Activated B cell treated with CpG ODN at 0.5 μM for 24 hours (primary cell): ENCODE measurements at places on chromosomes 2 and 18.

DNA sequence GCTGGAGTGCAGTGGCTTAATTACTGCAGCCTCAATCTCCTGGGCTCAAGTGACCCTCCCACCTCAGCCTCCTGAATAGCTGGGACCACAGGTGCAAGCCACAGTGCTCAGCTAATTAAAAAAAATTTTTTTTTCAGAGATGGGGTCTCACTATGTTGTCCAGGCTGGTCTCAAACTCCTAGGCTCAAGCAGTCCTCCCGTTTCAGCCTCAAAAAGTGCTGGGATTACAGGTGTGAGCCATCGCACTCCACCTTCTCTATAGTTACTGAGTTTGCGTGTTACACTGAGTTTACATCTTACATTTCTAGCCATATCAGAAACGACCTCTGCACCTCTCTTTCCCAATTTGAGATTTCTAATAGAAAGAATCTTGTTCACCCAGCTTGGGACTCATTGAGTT, 53.6 kb upstream of the EML4 start:
- no peak for DNase-seq

DNA sequence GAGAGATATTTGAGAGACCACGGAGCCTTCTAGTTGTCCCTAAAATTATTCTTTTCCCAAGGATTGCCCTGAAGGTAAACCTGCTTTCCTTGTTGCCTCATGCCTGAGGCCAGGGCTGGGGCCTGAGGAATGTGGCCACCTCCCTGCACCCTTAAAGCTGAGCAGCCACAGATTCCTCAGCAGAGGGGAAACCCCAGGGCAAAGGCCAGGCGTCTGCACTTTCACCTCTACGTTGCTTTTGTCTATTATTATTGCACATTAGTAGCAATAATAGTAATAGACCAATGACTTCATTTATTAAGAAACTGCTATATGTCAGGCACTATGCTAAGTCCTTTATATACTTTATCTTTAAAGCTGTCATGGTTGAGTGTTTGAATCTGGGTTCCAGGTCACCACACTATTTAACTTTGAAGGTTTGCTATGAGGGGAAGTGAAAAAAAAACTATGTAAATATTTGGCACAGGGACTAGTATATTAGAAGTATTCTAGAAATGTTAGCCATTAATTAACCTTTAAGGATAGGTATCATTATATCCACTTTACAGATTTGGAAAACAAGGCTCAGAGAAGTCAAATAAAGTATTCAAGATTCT, 104.2 kb downstream of the LRRC30 start:
- no peak for DNase-seq

DNA sequence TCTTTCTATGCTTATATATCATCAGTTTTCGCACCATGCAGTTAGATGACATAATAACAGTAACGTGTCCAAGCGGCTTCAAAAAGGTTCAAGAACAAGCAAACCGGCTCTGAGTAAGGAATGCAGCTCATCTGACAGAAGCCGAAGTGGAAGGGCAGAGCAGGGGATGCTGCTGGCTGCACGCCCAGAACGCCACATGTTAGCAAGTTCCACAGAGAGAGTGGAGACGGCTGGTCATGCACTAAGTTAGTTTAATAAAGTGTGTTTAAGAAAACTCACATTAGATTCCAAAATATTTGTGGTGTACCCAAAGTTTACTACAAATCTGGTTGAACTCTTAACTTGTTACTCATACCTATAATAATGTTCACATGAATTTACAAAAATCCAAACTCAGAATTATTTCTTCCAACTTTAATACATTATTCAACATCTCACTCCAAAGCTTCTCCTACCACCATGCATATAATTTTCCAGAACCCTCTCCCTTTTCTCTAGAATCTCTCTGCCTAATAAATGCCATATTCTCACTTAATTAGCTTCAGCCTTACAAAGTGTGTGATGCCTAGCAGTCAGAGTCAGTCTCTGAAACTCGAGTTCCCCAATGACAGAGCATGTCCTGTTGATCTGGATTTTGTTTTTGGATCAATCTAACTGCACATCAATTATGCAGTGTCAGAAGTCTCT, 170.0 kb downstream of the DNAH7 start:
- no peak for DNase-seq

DNA sequence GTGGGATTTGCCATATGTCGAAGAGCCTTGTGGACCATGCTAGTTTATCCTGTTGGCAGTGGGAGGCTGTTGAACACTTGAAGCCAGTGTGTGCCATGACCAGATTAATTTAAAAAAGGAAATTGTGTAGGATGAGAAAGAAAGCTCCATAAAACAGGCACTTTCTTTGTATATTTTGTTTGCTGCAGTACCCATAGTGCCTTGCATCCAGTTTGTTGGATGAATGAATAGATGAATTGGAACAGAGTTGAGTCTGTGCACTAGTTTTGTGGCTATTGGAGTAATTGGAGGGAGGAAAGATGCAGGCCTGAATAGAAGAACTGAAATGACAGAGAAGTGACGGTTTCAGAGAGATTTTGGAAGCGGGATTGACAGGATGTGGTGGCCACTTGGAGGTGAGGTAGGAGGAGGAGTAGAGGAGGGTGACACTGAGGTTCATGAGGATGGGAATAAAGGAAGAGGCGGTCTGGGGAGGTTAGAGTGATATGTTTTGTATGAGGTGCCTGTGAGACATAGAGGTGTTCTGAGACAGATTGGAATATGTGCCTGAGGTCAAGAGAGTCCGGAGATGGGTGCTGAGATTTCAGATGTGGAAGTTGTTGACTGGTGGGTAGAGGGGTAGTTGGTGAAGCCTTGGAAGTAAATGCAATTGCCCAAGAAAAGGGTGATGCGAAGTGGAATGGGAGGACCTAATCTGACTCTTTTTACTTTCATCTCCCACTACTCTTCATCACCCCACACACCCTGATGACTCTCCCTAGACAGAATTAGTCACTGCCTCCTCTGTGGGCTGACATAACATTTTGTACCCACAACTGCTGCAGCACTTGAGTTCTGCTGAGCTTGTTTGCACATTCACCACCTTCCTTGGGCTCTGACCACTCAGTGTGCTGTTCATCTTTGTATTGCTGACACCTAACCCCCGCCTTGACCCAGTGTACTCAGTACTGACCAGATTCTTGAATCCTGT, 5.1 kb downstream of the DGUOK start:
- no peak for DNase-seq

- no peak for DNase-seq
These were observed 586.4 kb upstream of the CNTNAP5 start for GRCh38 chr2:123438675-123439074.

GRCh38 chr2:143513081-143513480, 383.9 kb downstream of the ARHGAP15 start:
- no peak for DNase-seq

GRCh38 chr18:49560624-49561288, 1.1 kb upstream of the LIPG start:
- DNase-seq, result no peak
